ENCODE measurements at places on chromosomes 3 and 15. TPM values are rescaled to one million over a fixed set of nuclear protein-coding genes. Genes with fewer than 3 reads are reported as not detected.

The SNX33 gene
- polyA plus RNA-seq, result 25.8 TPM

The ARRDC4 gene
- 30.5 TPM for polyA plus RNA-seq

The INSYN1 gene
- polyA plus RNA-seq, result 12.2 TPM

The RLBP1 gene
- not detected for polyA plus RNA-seq
